Iris pigment epithelial cell (primary cell): ENCODE measurements at places on chromosomes 11 and 22.

DNA sequence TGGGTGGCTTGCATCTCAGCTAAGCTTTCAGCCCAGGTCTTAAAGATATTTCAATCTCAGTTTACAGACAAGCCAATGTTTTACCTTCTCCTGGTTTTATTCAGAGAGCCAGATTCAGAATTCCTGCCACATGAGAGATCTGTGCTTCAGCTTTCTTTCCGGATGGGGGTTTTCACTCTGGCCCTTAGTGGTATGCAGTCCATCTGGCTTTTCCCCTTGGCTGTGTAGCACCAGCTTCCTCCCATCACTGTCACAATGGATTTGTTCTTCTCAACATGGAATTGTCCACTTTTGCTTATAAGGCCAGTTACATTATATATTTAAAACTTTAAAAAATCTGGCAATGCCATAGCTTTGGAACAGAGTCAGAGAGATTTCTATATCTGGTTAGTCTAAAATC is 303.9 kb downstream of the ETS1 start:
- peak; percentile 21 for DNase-seq

DNA sequence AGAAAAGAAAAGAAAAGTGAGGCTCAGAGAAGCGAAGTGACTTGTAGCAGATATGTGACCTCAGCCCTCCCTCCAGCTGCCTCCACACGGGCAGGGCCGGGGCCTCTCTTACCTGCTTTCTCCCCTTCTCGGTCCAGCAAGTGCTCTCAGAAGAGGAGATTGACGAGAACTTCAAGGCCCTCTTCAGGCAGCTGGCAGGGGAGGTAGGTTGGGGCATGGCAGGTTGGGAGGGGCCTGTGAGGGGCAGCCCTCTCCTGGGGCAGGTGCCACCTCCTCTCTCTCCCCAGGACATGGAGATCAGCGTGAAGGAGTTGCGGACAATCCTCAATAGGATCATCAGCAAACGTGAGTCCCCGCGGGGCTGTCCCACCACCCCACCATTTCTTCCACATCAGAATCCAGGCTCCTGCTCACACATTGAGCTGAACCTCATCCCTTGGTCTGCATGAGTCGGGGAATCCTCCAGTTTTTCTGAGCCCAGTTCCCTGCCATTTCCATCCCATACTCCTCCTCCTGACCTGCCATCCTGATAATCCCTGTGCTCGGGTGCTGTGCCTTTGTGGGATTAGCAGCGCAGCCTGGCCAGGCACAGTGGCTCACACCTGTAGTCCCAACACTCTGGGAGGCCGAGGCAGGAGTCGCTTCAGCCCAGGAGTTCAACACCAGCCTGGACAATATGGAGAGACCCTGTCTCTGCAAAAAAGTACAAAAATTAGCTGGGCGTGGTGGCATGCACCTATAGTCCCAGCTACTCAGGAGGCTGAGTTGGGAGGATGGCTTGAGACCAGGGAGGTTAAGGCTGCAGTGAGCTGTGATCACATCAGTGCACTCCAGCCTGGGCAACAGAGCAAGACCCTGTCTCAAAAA is 26.4 kb downstream of the CAPN1 start:
- no peak for DNase-seq

- no peak for DNase-seq
Observed at GRCh38 chr22:36739185-36739584, 35.6 kb upstream of the CACNG2 start.

- DNase-seq = no peak
Observed at GRCh38 chr22:49599039-49599438, 228.6 kb downstream of the BRD1 start.

DNA sequence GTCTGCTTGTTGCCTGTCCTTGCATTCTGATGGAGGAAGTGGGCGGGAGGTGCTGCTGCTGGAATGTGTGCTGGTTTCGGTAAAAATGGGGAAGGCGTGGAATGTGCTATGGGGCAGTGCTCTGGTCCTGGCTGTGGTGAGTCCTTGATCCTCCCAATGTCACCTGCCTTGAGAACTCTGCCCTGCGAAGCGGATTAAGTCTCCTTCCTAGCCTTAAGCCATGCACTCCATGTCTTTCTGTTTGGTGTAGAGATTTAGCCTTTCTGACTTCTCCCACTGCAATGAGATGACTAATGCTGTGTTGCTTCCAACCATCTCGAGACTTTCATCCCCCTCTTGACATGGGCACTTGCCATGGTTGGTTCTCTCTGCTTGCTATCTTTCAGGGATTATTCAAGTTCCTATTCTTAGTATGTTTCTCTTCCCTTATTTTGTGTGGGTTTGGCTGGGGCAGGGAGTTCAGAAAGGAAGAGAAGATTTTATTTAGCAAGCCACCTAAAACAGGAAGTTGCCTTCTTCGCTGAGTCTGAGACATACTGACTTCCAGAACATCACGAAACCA is 687.9 kb downstream of the NTM start:
- peak; percentile 61 for DNase-seq

DNA sequence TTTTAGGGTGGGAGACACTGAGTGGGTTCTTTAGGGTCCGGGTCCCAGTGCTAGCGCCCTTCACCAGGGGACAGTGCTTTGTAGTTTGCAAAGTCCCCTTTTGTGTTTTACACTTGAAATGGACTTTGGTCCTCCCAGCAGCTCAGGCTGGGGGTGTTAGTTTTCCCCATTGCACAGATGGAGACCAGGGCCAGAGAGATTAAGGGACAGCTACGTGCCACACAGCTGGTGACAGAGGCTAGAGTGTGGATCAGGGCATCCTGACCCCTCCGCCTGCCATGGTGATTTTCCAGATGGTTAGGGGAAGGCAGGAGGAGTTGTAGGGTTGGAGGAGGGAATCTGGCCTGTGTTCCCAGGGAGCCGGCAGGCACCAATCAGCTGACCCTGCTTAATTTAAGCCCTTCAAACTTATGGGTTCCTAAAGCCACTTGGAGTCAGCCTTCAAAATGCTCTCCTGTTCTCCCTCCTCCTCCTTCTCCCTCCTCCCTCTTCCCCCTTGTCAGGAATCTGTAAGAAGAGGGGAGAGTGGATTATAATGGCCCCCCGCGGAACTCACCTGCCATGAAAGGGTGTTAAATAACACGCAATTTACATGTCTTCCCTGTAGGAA is 22.5 kb upstream of the MPPED1 start:
- DNase-seq = no peak

DNA sequence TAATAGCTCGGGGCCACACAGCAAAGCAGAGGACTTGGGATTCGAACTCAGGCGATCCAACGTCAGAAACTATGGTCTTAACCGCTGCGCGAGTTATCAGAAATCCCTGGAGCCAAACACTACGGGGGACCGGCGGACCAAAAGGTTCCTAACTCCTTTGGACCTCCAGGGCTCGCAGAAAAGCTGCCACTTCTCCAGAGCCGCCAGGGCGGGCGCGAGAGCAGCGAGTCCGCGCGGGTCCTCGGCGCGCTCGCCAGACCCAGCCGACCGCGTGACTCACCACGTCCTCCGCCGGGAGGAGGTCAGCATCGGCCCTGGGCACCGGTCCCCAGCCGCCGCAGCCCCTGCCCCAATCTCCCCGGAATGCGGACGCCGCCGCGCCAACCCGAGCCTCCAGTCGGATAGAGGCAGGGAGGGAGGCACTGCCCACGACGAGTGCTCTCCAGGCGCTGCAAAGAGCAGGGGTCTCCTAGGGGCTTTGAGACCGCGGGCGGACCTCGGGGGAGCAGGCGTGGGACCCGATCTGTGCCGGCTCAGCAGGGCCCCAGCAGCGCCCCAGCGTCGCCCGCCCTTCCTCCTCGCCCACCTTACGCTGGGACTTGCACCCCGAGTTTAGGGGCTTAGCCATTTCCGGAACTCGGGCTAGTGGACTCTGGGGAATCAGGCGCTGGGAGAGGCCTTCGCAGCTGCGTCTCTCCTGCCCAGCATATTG is 6.2 kb upstream of the ALX4 start:
- peak; percentile 37 for DNase-seq

DNA sequence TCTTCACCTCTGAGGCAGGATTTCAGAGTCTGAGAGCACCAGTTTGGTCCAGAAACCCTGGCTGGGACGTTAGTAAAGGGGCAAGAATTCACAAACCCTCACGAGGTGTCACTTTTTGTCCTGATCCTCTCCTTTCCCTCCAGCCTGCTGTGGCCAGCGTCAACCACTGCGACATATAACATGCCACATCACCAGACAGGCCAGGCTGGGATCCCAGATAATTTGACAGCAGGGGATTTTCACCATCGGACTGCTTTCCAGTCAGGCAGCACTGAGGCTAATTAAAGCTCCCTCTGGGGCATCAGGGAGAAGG is 36.8 kb upstream of the RBFOX2 start:
- DNase-seq = no peak

DNA sequence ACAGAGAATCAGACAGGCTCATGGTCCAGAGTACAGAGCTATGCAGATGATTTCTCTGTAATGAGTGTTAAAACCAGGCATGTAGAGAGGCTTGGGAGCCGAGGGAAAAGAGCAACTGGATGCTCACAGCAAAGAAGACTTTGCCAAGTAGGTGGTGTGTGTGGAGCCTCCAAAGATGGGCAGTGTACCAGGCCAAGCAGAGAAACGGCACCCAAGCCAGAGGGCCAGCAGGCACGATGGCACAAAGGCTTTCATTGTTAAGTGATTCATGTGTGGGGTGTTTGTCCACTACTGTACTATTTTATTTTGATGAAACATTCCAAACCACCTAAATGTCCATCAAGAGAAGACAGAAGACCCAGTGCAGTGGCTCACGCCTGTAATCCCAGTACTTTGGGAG is 11.1 kb downstream of the RANGAP1 start:
- DNase-seq = no peak

DNA sequence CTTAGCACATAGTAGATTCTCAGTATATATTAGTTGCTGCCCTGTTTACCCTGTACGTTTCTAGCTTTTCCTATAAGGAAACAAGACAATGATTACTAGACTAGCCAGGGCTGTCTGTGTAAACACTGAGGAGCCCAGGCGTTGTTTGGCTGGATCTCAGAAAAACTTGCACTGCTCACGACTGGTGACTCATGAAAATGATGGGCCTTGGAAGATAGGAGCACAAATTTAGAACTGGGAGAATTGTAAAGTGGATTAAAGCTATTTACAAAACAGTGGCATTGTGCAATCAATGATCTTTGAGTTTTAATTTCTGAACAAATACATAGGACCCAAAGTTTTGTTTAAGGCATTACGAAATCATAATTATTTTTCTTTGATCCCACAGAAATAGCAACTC is 276.9 kb downstream of the FAM76B start:
- peak; percentile 92 for DNase-seq
